Stimulated activated CD4-positive, alpha-beta T cell treated with anti-CD3 and anti-CD28 coated beads, Interleukin-2, amount 100 ng/mL, for 24 hours (primary cell): ENCODE measurements at places on chromosomes 7 and 10.
A peak's percentile ranks its signal among the peaks of the same experiment; 100 is the strongest.

GRCh38 chr10:85794553-85794952 lies 572.0 kb downstream of the GRID1 start:
- no peak for DNase-seq

GRCh38 chr10:70458329-70459060 lies 17.0 kb upstream of the NODAL start:
- DNase-seq: peak; percentile 60

DNA sequence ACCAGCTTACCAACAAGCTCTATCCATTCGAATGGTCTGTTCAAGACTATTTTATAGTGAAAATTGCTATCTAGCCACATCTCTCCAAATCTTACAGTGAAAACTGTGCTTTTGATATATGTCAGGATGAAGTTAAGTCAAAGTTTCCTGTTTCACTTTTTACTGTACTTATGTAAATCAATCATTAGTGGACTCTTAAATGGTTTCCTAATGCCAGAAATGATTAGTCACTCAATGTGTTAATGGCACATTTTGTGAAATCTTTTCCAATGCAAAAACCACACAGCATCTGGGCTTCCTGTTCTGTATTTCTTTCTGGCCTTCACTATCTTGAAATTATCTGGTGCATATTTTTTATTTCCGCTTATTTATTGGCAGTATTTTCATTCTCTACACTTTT lies 87.3 kb upstream of the STEAP1B start:
- no peak for DNase-seq

DNA sequence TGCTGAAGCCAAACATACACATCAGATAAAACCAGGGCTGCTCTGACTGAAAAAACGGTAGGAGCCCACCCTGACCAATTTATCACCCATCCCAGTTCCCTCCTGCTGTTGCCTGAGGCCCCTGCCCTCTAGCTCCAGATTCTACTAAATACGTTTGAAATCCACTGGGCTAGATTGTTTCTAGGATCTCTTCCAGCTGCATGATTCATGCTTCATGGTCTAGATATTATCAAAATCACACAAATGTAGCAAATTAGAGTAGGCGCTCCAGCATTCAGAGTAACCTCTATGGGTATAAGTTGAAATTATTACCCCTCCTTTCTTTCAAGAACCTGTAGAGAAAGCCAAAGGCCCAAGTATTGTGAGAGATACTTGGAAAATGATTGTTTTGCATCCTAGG lies 151.2 kb upstream of the FAM13C start:
- no peak for DNase-seq

DNA sequence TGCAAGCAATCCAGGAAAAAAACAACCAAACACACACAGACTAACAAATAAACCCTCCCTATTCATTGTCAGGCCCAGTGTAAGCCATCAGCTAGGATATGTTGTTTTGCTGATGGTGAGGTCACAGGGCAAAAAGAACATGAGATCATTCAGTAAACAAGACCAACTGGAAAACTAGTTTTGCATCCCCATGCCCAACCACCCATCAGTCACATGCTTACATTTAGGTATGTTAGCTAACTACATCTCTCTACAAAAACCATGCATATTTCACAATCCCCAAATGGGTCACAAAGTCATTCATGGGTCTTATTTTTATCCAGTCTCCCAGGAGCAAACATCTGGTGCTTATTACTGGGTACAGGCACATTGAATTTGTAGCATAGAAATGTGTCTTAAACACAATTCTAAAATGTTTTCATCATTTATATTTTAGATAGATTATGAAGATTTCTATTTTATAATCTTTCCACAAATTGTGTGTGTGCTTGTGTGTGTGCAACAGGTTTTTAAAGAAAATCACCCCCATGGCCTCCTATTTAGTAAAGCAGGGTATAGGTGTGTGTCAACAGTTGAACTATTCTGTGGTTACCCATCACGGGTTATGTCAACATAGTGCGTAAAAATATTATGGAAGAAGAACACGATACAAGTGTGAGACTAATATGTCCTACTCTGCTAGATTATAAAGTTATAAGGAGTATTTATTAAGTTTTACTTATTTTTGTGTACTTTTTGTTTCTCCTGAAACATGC lies 103.8 kb upstream of the AKR1E2 start:
- DNase-seq: no peak
